ENCODE measurements at places on chromosomes 7 and 10. TPM values are rescaled to one million over a fixed set of nuclear protein-coding genes. Genes with fewer than 3 reads are reported as not detected.

Gene UTF1
- total RNA-seq = not detected

Gene FRAT1
- 2.2 TPM for total RNA-seq

Gene GIMAP2
- total RNA-seq = not detected

Gene MSMB
- not detected for total RNA-seq

Gene EPHA1
- not detected for total RNA-seq

Gene GPAM
- 21.2 TPM for total RNA-seq

Gene PTPRE
- 2.3 TPM for total RNA-seq

Gene PTCD1
- total RNA-seq = 9.7 TPM

Gene CALML3
- total RNA-seq = not detected

Gene ZNF786
- total RNA-seq = 16.2 TPM

Gene HOXA11
- not detected for total RNA-seq

Gene HOXA5
- 3.2 TPM for total RNA-seq

Gene LBX1
- total RNA-seq = 1.0 TPM

Gene LRGUK
- total RNA-seq = 1.0 TPM

Gene FOXK1
- total RNA-seq = 28.1 TPM

Gene FAM3C
- 49.1 TPM for total RNA-seq

Gene SPDYE2B
- total RNA-seq = not detected

Gene ITIH5
- not detected for total RNA-seq

Gene FAM237B
- total RNA-seq = not detected

Gene BCCIP
- 89.7 TPM for total RNA-seq

Gene PON3
- not detected for total RNA-seq

Gene PSTK
- total RNA-seq = 5.8 TPM

Gene CRYGN
- 0.32 TPM for total RNA-seq

Gene JAKMIP3
- 0.25 TPM for total RNA-seq

Gene CTNNA3
- 5.5 TPM for total RNA-seq

Gene SHTN1
- total RNA-seq = 10.0 TPM

Gene BHLHA15
- total RNA-seq = not detected
